Activated CD8-positive, alpha-beta memory T cell treated with anti-CD3 and anti-CD28 coated beads for 24 hours (primary cell): ENCODE measurements at places on chromosomes 13 and 19.
A peak's percentile ranks its signal among the peaks of the same experiment; 100 is the strongest.

GRCh38 chr19:4676955-4677731, 7.0 kb upstream of the MYDGF start:
- DNase-seq = peak; percentile 62

DNA sequence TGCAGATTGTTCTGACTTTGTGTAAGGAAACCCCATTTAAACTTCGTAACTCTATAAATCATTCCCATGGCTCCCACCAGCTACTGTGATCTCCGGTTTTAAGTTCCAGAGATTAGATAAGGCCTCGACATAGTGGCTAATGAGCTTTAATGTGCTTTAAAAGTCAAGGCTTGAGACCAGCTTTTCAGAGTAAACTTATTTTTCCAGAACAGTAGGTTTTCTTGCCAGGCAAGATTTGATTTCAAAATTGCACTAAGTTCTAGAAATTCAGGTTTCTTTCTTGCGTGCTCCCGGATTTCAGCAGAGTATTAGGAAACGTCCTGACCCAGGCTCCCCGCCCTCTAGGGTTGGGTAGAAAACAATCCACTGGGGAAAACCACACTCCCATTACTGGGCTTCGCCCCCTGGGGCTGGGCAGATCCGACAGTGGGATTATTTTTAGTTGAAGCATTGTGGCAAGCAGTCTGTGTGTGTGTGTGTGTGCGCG, 43.3 kb downstream of the CRYL1 start:
- DNase-seq = no peak

GRCh38 chr13:77740931-77741596, 43.6 kb downstream of the SLAIN1 start:
- no peak for DNase-seq

- no peak for DNase-seq
Measured at GRCh38 chr13:112333756-112334543, 42.2 kb upstream of the SPACA7 start.

DNA sequence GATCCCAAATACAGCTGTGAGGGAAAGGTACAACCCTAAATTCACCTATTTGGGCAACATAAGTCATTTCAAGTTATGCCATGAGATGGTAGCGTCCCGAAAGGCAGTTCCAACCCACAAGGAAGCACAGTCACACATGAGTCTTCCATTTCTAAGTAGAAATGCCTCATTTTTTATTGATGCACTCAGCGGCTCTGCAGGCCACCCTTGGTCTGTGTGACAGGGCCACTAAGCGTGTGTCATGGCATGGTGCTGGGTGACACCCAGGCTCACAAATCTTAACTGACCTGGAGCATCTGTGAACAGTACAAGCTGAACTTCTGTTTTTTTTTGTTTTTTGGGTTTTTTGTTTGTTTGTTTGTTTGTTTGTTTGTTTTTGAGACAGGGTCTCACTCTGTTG, 15.1 kb downstream of the RAB20 start:
- DNase-seq = no peak

DNA sequence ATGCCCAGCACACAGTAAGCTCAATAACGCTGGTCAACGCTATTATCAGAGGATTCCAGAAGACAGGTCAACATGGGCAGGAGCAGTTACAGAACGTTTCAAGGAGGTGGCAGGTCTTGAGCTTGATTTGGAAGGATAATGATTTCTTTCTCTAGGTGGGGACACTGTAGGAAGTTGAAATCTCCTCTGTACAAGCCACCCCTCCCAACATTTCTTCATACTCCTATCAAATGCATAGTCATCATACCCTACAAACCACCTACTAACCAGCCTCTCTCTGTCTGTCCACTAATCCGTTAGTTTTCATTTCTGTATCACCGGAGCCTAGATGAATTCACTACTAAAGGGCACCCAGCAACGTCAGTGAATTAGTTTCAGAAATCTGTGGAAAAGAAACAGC, 1.3 kb downstream of the ATP7B start:
- no peak for DNase-seq

GRCh38 chr13:33053397-33054066, 37.3 kb downstream of the KL start:
- no peak for DNase-seq

- no peak for DNase-seq
Measured at GRCh38 chr19:56953470-56953869, 112.9 kb upstream of the PEG3 start.

GRCh38 chr13:77026861-77027621, at the start of gene FBXL3:
FBXL3 (minus strand) TSS chr13:77027159; CDS start chr13:77021860, 5,299 bp downstream.
- peak; percentile 91 for DNase-seq

DNA sequence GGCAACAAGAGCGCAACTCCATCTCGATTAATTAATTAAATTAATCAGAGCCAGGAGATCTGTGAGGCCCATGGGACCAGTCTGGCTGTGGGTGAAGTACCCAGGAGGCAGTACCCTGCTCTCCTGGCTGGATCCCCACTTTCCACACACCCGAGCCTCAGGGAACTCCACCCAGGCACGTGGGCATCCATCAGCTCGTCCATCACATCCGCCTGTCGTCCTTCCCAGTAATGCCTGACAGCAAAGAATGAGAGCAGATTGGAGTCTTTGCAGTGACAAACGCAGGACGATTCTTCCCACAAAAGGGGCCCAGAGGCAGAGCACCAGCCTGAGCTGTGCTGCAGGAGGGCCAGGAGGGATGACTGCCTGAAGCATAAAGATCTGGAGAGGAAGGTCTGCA, 35.8 kb downstream of the VSTM2B start:
- DNase-seq = peak; percentile 30

- no peak for DNase-seq
Measured at GRCh38 chr13:37947419-37948140, 78.0 kb upstream of the TRPC4 start.

DNA sequence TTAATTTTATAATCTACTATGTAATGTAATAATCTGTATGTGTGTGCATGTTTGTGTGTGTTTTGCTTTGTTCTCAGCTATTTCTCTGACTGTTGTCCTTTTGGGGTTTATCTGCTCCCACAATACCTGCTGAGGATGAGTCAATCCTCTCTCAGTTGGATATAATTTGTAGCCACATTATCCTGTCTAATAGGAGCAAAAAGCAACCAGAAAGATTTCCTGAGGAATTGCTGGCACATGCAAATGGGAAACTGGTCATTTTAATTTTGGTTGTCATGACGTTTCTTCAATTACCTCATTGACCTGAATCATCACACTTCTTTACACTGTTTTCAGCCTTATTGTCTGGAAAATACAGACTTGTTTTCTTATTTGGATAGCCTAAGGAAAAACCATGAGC, 488.4 kb downstream of the KLF5 start:
- DNase-seq = no peak

DNA sequence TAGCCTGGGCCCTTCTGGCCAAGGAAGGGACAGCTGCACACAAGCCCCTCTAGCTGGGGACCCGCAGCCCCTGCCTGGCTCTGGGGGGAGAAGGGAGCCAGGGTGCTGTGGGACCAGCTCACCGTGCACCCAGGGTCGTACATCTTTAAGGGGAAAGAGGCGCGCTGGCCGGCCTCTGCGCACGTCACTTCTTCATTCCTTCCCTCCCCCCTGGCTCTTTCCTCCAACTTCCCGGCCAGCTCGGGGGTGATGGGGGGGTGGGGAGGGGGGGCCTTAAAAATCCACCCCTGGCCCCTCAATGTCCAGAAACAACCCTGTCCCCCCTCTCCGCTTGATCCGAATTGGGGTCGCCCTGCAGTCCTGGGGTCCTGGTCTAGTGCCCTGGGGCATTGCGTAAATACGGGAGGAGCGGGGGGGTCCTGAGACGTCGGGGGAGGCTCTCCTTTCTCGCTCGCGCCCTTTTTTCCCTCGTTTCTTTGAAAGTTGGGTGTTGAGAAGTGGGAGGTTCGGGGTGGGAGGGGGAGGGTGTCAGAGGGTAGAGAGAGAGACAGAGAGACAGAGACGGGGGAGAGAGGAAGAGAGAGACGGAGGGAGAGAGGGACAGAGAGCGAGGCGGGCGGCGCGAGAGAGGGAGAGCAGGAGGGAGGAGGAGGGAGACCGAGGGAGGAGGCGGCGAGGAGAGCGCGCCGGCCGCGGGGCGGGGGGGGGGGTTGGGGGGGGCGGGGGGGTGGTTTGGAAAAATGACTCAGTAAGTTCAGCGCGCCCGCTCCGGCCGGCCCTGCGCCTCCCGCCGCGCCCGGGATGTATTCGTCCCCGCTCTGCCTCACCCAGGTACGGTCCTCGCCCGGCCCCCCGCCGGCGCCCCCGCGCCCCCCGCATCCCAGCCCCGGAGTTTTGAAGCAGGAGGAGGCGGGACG, at the start of gene NFIC:
NFIC (plus strand) TSS at position 748 of the 917 bp plus-strand sequence; CDS start at position 802, 54 bp downstream.
- DNase-seq = peak; percentile 74

GRCh38 chr13:39599842-39600241, 3.2 kb downstream of the LHFPL6 start:
- no peak for DNase-seq

DNA sequence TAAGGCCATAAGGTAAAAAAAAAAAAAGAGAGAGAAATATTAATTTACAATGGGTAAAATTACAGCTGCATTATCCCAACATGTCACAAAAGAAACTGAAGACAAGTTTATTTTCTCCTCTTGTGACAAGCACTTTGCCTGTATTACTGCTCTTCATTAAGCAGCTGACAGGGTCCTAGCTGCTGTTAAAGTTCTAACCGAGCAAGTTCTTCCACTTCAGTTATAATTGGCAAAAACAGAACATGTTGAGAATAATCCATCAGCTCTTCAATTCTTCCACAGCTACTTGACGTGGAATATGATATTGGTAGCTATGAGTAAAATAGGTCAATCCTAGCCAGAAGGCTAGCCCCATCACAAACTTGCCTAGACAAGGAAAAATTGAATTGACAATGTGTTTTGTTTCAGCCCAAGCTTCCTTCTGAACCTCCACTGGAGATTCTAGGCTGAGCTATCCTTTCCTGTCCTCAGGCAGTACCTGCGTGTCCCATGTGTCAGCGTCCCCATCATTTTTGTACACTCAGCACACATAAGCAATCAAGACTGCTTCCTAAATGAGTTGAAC, 32.2 kb upstream of the DOCK9 start:
- DNase-seq = no peak

DNA sequence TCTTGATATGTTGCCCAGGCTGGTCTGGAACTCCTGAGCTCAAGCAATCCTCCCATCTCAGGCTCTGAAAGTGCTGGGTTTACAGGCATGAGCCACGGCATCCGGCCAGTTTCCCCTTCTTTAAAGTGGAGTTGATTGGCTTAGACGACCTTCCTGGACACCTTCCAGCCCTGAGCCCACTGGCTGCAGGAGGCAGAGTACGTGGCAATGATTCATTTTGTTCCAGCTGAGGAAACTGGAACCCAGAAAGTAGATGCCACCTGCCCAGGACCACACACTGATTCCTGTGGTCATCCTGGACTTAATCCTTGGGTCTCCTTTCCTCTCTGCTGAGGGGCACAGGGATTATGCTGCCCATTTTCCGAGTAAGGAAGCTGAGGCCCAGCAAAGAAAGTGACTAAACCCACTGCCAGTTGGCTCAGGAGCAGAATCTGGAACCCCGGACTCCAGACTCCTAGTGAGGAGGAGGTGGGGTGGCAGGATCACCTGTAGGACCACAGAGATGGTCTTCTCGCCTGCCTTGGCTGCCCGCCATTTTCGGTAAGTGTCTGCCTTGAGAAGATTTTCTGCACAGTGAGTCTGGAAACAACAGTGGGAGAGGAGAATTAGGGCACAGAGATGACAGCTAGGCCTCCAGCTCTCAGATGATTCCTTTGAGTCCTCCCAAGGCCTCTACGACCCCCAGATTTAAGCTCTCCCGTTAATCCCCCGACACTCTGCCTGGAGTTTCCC, 737 bp downstream of the XRCC1 start:
- DNase-seq = no peak

DNA sequence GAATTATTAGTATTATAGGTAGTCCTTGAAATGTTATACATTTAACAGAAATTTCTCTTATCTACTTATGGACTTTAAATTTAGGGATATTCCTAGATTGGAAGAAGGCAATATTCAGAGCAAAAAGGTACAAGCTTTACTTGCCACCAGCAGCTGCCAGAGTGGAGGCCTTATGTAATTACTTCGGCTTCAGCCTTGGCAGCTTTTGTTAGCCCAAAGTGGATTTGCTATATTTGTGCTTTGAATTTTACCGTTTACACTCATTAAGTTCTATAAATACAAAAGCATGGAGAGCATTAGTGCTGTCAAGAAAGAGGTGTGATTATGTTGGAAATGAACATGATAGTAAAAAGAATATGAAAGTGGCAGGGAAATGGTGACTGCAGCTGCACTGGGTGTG, 319.9 kb downstream of the ATP8A2 start:
- DNase-seq = no peak

DNA sequence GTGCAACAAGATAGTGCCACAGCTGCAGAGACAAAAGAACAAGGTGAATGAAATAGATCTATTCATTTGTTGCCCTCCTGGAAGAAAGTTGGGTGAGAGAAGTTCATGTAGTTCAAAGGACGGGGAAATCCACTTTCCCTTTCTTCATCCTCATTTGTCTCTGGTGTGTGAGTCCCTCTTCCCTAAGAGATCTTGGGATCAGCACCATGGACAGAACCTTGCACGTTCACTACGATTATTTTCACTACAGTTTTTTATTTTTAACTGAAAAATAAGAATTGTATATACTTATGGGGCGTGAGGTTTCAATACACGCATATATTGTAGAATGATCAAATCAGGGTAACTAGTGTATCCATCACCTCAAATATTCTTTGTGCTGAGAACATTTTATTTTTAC, 29.2 kb downstream of the NLRP5 start:
- no peak for DNase-seq

- DNase-seq = peak; percentile 79
Measured at GRCh38 chr19:50669302-50670101, 20.3 kb downstream of the C19orf81 start.

DNA sequence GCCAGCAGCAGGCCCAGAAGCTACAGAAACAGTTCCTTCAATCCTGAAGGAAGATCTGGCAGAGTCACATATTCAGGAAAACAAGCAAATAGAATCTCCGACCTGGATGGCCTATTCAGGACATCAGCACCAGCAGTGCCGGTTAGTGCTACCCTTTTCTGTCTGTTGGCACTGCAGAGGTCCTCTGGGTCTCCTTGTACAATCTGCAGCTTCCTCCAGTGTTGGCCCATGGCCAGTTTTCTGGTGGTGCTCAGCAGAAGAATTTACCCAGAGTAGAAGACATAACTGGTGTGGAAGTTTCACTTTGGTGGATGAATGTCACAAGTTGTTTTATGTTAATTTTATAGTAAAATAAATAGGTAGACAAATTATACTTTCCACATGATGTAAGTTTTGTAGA, 498.1 kb downstream of the COG6 start:
- no peak for DNase-seq
